Spinal cord (tissue), 10 donors: ENCODE measurements at places on chromosomes 2 and 18.
A peak's percentile ranks its signal among the peaks of the same experiment; 100 is the strongest.

DNA sequence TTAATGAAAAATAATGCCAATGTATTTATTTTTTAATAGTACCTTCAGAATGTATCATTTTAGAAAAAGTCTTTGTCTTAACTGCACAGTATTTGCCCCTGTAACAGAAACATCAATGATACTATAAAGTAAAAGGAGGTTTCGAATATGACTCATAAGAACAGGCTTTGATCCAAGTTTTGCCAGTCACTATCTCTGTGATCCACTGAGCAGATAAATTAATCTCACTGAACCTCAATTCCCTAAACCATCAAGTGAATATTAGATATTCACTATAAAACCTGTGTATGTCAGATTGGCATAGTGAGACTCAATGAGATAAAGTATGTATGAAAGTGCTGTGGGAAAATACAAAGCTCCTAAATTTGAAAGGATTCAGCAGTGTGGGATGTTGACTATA lies 292.1 kb downstream of the EXOC6B start:
- DNase-seq = no peak

GRCh38 chr2:25234738-25235137 lies 66.4 kb upstream of the POMC start:
- no peak for DNase-seq

DNA sequence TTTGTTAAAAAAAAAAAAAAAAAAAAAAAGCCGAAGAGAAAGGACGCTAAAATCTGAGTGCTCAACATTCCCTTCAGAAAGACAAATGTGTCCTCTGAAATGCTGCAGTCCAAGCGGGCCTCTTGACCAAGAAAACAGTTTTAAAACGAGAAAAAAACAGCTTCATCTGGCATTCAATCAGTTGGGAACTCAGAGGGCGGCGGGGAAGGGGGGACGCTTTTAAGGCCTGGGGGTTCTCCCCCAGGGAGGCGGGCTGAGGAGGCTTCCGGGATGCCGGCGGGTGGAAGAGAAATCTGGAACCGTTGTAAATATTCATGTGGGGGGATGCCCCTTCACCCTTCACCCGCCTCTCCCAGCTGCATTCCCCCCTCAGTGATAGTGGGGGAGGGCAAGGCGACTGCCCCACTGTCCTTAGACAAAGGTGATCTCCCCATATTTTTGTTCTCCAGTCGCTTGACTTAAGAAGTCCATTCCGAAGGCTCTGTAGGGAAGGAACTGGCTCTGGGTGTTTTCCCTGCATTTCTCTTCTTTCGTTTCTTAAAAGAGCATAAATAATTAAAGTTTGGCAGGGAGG lies 3.3 kb upstream of the HOXD11 start:
- DNase-seq = no peak

DNA sequence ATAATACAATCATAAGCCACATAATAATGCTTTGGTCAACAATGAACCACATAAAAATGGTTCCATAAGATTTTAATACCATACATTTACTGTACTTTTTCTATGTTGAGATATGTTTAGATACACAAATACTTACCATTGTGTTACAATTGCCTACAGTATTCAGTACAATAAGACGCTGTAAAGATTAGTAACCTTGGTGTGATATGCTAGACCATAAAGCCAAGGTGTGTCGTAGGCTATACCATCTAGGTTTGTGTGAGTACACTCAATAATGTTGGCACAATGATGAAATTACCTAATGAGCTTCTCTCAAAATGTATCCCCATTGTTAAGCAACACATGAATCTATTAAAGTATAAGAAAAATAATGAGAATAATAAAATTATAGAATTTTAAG lies 662.3 kb downstream of the SATB2 start:
- DNase-seq = no peak

- DNase-seq = no peak
Observed at GRCh38 chr2:159382447-159383028, 96.0 kb upstream of the WDSUB1 start.

DNA sequence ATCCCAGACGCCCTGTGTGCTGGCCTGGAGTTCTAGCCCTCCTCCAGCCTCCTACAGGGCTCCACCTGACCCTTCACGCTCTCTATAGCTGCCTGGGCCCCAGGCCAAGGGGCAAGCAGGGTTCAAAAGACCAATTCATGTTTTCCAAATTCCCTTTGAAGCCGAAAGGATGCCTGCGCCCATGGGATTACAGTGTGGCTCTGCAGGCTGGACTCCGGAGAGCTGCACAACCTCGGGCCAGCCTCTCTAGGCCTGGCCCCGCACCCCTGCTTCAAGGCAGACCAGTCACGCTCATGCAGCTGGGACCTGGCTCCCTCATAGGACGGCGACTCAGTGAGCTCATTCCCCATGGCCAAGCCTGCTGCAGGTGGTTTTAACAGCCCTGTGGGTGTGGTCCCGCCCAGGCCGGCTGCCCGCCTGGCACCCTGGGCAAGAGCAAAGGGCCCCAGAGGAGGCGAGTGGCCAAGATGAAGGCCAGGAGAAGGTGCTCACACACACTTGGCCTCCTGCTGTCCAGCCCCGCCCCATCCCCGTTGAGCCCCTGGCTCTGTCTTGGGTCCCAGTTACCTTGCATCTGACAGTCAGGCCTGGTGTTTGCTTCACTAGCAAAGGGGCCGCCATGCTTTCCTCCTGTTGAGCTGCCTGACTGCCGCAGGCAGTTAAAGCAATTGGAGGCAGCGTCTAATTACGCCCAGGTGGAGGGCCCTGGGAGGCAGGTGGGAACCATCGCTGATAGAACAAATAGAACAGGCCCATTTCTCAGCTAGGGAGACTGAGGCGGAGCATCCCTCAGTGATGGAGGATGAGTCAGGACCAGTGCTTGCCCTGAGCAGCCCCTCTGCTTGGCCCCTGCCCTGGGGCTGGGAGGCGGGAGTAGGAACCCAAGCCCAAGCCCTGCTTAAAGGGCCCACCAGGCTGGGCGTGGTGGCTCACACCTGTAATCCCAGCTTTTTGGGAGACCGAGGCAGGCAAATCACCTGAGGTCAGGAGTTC lies 56.9 kb downstream of the SMAD7 start:
- DNase-seq = no peak

DNA sequence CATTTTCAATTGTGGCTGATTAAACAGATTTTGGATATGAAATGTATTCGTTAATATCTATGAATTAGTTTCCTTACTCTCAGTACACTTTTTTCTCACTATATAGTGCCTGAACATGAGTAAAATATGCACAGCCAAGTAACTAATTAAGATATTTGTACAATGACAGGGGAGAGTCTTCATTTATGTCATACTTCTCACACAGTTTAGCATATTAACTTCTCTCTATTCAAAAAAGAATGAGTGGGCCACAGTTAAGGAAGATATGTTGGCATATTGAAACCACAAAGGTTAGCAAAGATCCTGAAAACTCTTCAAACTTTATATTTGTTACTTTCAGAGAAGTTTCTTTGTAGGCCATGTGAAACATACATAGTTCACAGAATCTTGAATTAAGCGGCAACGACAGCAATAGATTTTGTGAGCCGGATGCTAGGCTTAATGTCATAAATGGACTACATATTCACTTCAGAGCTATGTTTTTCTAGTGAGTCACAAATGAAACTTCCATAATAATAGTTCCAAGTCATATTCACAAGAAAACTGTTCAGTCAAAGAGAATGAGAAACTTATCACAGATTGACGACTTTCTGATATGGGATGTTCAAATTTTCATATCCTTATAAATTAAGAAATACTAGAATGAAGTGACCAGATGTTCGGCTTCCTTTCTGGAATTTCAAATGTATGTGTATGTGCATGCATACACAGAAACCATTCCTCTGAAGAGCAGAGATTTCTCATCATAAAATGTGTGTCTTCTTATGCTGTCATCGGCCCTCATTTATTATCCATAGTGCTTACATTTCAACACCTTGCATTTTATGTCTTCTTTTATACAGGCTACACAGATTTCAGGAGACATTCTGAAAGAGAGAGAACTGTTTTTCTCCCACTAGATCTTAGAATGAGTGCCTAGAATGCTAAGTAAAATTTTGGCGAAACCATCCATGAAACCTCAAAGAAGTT lies 584.0 kb downstream of the SATB2 start:
- no peak for DNase-seq

- no peak for DNase-seq
Observed at GRCh38 chr2:76445880-76446279, 735.2 kb upstream of the GCFC2 start.

DNA sequence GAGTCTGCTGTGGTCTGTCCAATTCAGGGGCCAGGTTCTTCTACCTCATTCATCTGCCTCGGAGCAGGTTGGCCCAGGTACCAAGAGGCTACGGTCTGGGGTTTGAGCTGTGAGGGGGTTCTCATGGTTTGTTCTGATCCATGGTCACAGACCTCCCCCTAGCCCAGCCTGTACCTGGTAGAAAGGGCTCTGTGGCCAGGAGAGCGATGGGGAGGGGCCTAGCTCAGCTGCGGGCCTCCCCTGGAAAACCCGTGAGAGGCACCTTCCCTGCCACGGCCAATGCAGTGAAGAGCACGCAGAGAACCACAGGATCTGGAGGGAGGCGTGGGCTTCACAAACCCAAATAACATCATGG lies 19.6 kb upstream of the ALLC start:
- DNase-seq = no peak

DNA sequence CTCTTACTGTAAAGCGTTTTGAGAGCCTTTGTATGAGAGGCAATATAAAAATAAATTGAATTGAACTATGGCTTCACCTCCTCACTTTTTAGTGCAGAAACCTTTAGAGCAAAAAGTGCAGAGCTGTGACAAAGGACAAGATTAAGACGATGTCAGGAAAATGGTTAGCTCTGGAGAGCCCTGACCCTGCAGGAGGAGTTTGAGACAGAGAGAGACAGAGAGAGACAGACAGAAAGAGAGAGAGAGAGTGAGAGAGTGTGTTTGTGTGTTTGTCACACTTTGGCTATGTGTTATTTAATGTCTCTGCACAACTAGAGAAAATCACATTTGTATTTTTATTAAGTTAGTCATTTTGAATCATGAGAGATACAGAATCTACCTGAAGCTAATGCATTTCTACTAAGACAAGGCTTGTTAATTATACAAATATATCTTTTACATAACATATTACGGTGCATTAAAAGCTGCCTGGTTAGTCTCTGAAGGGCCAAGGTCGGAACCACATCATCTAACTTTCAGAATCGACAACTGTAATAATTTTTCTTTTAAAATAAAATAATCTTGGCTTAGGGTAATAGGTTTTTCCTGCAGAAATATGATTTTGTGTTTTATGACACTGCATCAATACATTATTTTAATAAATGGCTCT lies 423.5 kb upstream of the ZEB2 start:
- no peak for DNase-seq

DNA sequence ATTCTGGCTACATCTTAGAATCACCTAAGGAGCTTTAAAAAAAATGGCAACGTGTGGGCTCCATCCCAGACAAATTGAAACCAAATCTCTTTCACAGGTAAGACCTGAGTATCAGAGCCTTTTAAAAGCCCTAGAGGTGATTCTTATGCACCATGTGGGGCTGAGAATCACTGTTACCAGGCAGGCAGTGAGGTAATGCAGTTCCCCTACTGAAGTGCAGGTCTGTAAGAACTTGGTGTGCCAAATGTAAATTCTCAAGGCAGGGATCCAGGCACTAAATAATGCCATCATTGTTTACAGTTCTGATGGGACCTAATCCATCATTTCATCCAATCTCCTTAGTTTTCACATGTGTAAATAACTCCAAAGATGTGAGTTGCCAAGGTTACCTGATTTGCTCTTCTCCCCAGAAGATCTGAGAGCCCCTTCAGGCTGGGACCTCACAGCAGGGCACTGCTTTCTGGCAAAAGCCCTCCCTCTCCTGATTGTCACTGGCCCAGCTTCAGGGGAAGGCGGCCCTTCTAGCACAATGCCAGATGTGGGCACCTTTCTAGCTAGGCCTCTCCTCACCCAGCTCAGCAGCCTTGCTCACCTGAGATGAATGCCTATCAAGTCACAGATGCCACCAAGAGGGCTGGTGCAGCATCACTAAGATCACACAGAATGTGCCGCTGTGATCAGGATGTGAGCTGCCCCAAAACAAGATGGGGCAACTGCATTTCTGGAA lies 73.6 kb upstream of the RGPD5 start:
- no peak for DNase-seq

DNA sequence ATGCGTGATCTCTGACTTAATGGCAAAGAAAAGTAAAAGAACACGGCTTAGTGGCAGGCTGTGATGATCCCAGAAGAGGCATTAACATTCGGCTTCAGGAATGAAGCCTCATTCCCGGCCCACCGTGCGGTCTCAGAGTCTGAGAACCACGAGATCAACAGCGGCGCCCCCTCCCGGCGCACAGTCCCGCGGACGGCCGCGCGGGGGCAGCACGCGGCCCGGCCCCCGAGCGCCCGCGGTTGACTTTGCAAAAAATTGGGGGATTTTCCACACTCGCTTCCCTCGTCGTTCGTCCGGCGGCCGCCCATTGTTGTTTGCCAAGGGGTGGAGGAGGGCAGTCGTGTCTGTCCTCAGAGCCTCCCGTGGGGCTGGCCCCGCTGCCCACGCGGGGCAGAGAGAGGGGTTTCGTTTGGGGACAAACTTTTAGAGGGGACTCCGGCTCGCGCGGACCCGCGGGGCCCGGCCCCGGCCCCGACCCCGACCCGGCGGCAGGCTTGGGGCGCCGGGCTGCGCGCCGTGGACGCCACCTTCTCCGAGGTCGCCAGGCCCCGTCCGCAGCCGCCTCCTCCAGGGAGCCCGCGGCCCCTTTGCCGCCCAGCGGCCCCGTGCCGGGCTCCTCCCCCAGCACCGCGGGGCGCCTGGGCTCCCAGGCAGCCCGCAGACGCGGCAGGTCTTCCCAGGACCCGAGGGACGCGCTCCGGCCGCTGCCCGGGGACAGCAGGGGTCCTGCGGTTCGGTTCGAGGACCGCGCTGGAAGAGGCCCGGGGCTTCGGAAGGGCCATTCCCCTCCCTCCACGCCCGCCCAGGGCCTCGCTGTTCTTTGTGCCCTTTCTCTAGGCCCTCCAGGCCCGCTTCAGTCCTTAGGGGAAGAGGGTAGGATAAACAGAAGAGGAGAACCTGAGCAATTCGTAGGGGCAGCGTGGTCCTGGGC lies 3.4 kb upstream of the HS6ST1 start:
- peak; percentile 82 for DNase-seq

GRCh38 chr2:46610021-46610420 lies 130.7 kb downstream of the TMEM247 start:
- no peak for DNase-seq

GRCh38 chr2:186059096-186059495 lies 320.5 kb downstream of the FSIP2 start:
- DNase-seq = peak; percentile 28

DNA sequence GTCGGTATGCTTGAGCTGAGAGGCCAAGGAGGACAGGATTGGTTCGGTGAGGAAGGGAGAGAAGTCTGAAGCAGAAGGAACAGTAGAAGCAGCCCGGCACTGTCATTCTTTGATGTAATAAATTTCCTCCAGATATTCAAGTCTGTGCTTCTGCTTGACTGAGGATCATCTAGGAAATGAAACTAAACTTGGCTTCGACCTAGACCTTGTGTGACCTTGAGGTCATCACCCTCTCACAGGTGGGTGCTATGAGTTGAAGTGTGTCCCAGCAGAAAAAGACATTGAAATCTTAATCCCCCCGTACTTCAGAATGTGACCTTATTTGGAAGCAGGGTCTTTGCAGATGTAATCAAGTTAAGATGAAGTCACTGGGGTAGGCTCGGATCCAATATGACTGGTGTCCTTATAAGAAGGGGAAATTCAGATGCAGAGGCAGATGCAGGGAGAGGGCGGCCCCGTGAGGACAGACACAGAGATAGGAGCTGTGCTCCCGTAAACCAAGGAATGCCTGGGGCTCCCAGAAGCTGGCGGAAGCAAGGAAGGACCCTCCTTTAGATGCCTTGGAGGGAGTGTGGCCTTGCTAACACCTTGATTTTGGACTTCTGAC lies 49.0 kb downstream of the PRKCE start:
- DNase-seq = no peak
